ENCODE measurements at places on chromosomes 3 and 15.

DNA sequence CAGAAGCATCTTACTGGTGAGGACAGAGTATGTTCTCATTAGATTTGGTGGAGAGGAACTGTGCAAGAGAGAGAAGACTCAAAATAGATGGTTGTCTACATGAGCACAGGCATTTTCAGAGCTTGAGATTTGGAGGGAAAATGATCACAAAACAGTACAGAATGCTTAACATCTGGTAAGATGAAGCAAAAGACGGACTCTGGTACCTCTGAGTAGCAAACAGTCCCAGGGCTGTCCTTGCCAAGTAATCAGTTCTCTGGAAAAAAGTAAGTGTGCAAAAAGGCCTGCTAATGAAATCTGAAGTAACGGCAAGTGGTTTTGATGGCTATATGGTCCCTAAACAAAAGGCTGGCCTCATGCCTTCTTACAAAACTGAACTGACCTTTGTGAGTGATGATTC is 414.2 kb downstream of the CNTN4 start:
- no peaks in the 10 kb centered on the region for H3K36me3 ChIP-seq
- H3K27me3 ChIP-seq: no peaks in the 10 kb centered on the region
- no peak for DNase-seq
- peak overlapping the region; percentile 16 for H3K27ac ChIP-seq
- peak overlapping the region; percentile 0 for H3K4me3 ChIP-seq
- peaks cover 66% of the 10 kb centered on the region for H3K4me1 ChIP-seq

DNA sequence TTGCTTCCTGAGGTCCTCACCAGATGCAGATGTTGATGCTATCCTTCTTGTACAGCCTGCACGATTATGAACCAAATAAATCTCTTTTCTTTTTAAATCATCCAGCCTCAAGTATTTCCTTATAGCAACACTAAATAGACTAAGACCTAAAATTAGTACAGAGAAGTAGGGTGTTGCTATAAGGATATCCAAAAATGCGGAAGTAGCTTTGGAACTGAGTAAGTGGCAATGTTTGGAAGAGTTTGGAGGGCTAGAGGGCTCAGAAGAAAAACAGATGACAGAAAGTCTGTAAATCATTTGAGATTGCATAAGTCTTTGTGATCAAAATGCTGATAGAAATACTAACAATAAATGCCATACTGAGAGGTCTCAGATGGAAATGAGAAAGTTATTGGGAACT is 894.9 kb downstream of the DIPK2A start:
- no peak overlapping the region for H3K4me3 ChIP-seq
- no peak for DNase-seq
- peaks cover 5% of the 10 kb centered on the region for H3K4me1 ChIP-seq
- H3K27ac ChIP-seq: no peak overlapping the region
- H3K36me3 ChIP-seq: no peaks in the 10 kb centered on the region

DNA sequence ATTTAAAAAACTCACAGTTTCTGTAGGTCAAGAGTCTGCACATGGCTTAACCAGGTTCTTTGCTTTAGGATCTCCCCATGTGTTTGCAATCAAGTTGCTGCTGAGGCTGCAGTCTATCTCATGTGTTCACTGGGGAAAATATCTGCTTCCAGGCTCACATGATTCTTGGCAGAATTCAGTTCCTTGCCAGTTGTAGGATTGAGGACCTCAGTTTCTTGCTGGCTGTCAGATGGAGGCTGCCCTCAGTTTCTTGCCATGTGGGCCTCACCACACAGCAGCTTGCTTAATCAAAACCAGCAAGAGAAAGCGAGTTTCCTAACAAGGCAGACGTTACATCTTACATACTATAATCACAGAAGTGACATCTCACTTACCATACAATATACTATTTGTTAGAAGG is 10.0 kb upstream of the TBC1D5 start:
- H3K4me1 ChIP-seq: peaks cover 19% of the 10 kb centered on the region
- no peak overlapping the region for H3K4me3 ChIP-seq
- no peak for DNase-seq

GRCh38 chr15:91073077-91073476 is 27.0 kb upstream of the SV2B start:
- H3K4me1 ChIP-seq: peaks cover 9% of the 10 kb centered on the region
- no peak overlapping the region for H3K27ac ChIP-seq
- H3K4me3 ChIP-seq: no peak overlapping the region
- H3K36me3 ChIP-seq: no peaks in the 10 kb centered on the region
- DNase-seq: no peak
- peaks cover 29% of the 10 kb centered on the region for H3K27me3 ChIP-seq

- H3K4me3 ChIP-seq: no peak overlapping the region
- no peak for DNase-seq
- H3K36me3 ChIP-seq: peaks cover 15% of the 10 kb centered on the region
- H3K27ac ChIP-seq: no peak overlapping the region
Observed at GRCh38 chr3:37700466-37701248, 161.0 kb upstream of the CTDSPL start.

DNA sequence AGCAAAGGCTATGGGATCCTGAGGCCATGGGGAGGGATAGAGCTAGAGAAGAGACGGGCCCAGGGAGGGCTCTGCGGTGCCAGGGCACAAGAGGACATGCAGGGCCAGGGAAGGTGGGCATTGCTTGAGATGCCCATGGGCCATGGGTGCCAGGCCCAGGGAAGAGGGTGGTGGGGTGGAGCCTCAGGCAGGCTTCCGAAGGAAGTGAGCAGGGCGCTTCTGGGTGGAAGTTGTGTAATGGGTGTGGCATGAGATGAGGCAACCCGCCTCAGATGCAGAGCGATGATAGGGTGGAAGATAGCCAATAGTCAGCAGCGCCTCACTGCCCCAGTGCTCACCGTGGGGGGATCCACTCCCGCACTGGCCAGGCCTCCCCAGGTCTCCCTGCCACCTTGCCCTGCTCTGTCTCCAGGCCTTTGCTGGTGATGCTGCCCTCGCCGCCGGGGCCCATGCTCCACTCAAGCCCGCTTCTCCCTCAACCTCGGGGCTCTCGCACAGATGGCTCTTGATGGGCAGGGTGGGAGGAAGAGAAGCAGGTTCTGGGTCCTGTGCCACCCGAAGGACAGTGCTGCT is 51.4 kb downstream of the DNAJB8 start:
- H3K27me3 ChIP-seq: peaks cover 21% of the 10 kb centered on the region
- no peak overlapping the region for H3K4me3 ChIP-seq
- H3K4me1 ChIP-seq: peaks cover 58% of the 10 kb centered on the region

DNA sequence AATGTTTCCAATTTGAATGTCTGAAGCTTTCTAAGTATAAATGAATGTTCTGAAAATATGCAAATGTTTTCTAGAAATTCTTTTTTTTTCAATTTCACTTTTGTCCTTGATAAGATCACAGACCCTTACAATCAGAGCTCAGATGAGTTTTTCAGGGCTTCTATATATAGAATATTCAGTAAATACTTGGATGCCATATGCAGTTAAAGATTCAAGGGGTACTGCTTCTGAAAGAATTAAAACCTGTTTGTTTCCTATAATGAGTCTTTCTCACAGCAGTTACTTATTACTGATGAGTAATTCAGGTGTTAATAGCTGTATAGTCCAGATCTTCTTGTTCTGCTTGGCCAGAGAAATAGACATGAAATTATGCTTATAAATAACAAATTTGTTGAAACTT is 812.6 kb downstream of the ZPLD1 start:
- H3K4me1 ChIP-seq: peaks cover 5% of the 10 kb centered on the region
- no peak overlapping the region for H3K27ac ChIP-seq
- DNase-seq: no peak
- no peaks in the 10 kb centered on the region for H3K36me3 ChIP-seq
- no peak overlapping the region for H3K4me3 ChIP-seq

- H3K27me3 ChIP-seq: peaks cover 3% of the 10 kb centered on the region
- no peak overlapping the region for H3K4me3 ChIP-seq
- no peak for DNase-seq
- no peaks in the 10 kb centered on the region for H3K36me3 ChIP-seq
- H3K4me1 ChIP-seq: peaks cover 21% of the 10 kb centered on the region
Observed at GRCh38 chr3:64901522-64901885, 213.7 kb upstream of the ADAMTS9 start.

DNA sequence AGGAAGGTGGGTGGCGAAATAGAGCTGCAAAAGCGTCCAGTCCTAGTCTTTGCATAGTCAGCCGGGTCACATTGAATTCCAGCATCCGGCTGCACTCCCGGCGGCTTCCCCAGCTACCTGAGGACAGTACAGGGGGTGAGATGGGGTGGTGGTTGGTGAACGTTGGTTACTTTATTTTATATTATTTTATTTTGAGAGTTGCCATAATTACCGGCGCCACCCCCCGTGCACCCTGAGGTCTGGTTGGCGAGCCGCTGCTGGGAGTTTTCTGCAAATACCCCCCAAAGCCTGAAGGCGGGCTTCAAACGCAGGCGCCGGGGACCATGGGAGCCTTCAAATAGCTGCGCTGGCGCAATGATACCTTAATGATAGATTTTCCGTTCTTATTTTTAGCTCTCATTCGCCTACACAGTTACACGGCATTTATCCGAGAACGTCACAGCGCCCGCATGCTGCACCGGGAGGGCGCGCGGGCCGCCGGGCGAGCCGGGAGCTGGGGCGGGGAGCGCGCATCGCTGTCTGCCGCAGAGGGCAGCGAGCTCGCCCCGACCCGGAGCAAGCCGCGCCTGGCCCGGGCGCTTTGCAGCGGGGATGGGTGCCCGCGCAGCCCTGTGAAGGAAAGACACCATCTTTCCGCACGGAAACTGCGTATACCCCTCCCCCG is 756 bp upstream of the RASGRF1 start:
- peak; percentile 59 for DNase-seq
- peak overlapping the region; percentile 82 for H3K4me3 ChIP-seq
- peaks cover 20% of the 10 kb centered on the region for H3K4me1 ChIP-seq
- H3K27ac ChIP-seq: no peak overlapping the region

GRCh38 chr3:162764808-162765071 is 1268.1 kb downstream of the OTOL1 start:
- no peak overlapping the region for H3K27ac ChIP-seq
- peaks cover 4% of the 10 kb centered on the region for H3K36me3 ChIP-seq
- no peak overlapping the region for H3K4me3 ChIP-seq

DNA sequence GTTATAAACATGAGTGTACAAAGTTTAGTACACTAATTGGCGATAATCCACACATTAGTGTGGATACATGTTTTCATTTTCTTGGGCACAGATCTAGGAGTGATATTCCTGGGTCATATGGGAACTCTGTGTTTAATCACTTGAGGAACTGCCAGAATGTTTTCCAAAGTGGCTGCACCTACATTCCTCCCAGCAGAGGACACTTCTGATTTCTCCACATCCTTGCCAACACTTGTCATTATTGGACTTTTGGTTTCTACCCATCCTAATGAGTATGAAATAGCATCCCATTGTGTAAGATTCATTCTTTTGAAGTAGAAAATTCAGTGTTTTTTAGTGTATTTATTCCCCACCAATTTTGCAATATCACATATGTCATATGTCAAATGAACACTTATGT is 53.6 kb downstream of the CFAP92 start:
- H3K36me3 ChIP-seq: no peaks in the 10 kb centered on the region
- DNase-seq: no peak
- no peak overlapping the region for H3K27ac ChIP-seq
- H3K27me3 ChIP-seq: peaks cover 25% of the 10 kb centered on the region
- H3K4me3 ChIP-seq: no peak overlapping the region

DNA sequence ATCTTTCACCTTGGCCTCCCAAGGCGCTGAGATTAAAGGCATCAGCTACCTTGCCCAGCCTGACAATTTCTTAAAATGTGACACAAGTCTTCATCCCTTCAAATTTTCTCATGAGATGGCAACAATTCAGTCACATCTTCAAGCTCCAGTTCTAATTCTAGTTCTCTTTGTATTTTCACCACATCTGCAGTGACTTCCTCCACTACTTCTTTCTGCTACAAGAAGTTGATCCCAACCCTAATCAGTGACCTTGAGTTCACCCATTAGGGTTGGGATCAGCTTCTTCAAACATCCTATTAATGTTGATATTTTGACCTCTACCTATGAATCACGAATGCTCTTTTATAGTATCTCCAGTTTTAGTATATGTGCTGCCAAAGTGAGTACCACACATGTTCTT is 59.8 kb downstream of the TRIM71 start:
- no peak overlapping the region for H3K4me3 ChIP-seq
- peaks cover 52% of the 10 kb centered on the region for H3K4me1 ChIP-seq
- H3K27ac ChIP-seq: no peak overlapping the region
- H3K36me3 ChIP-seq: peaks cover 77% of the 10 kb centered on the region

- H3K4me3 ChIP-seq: no peak overlapping the region
- H3K36me3 ChIP-seq: peaks cover 20% of the 10 kb centered on the region
Observed at GRCh38 chr15:95202569-95203349, 971.4 kb downstream of the MCTP2 start.

DNA sequence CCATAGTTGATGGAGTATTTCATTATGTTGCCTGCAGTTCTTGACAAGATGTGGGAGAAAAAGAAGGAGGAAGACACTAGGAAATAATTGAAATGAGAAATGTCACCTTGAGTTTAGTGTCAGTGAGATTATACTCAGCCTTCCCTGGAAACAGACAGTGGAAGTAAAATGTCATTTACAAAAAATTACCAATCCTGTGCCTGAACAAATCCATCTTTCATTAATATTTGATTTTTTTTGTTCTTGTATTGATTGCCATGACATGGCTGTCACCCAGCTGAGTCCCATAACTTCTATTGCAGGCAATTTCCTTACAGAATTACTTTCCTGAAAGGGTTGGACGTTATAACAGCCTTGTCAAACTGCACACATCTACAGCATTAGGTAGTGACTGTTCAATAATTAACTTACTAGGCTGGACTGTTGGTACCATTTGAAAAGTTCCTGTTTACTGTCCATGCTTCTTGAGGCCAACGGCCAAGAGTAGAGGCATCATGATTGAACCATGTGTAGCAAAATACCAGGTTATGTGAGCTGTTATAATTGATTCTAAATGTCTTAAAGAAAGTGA is 572.2 kb upstream of the LMCD1 start:
- no peaks in the 10 kb centered on the region for H3K36me3 ChIP-seq
- no peaks in the 10 kb centered on the region for H3K27me3 ChIP-seq
- no peak for DNase-seq
- no peak overlapping the region for H3K4me3 ChIP-seq
- no peak overlapping the region for H3K27ac ChIP-seq
- no peaks in the 10 kb centered on the region for H3K4me1 ChIP-seq
